ENCODE measurements at places on chromosomes 1 and 21.

- no peak for DNase-seq
Measured at GRCh38 chr1:162904579-162904978, 43.6 kb upstream of the CCDC190 start.

- no peak for DNase-seq
Measured at GRCh38 chr1:197029749-197030148, 37.3 kb downstream of the F13B start.

DNA sequence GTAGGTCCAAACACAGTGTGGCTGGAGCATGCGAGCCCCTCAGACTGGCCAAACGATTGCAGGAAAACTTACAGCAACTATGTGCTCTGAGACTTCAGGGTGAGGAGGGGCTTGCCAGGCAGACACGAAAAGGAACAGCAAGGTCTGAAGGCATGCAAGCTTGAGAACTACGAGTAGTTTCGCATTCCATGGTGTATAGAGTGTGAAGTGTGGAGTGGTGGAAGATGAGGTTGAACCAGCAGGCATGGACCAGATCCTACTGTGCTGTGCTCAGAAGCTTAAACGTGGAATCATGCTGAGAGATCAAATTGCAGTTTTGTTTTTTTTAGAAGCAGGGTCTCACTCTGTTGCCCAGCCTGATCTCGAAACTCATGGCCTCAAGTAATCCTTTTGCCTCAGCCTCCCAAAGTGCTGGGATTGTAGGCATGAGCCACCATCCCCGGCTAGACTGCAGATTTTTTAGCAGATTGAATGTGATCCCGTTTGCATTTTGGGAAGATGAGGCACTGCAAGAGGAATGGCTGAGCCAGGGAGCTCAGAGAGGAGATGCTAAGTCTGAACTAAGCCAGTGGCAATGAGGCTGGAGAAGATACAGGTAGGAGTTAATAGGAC is 5.1 kb upstream of the TFAP2E start:
- DNase-seq: no peak

DNA sequence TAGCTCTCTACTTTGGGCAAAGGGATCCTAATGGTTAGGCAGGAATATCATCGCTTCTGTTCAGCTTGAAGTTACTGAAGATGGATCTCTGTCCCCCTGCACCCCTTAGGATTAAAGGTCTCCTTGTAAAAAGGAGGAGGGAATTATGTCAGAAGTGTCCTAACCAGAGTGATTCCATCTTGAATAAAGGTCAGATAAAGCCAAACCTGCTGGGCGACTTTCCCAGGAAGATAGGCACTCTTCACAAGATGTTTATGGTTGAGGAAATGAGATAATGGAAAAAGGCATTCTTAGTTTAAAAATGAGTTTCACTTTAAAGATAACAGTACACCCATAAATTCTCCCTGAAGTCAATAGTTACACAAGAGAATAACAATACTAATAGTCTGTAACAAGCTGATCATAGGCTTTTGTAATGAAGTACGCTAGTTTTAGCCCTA is 1.7 kb upstream of the NENF start:
- DNase-seq: no peak

- no peak for DNase-seq
Measured at GRCh38 chr1:244897476-244898254, 33.3 kb upstream of the HNRNPU start.

DNA sequence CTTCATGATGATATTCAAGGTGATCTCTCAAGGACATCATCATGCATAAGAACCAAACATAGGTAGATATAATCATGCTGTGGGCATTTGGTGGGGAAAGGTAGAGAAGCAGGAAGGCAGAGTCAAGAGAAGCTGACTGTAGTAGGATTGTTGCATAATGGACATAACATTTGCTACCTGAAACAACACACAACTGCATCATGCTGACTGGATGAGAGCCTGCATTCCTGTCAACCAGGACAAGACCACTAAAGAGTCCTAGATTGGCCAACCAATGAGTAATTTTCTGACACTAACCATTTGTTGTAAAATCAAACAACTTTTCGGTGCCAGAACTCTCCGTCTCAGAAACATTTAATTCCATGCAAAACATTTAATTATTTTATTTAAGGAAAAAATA is 377.2 kb downstream of the PLPP3 start:
- DNase-seq: no peak

GRCh38 chr1:7145947-7146346 is 360.7 kb downstream of the CAMTA1 start:
- no peak for DNase-seq

DNA sequence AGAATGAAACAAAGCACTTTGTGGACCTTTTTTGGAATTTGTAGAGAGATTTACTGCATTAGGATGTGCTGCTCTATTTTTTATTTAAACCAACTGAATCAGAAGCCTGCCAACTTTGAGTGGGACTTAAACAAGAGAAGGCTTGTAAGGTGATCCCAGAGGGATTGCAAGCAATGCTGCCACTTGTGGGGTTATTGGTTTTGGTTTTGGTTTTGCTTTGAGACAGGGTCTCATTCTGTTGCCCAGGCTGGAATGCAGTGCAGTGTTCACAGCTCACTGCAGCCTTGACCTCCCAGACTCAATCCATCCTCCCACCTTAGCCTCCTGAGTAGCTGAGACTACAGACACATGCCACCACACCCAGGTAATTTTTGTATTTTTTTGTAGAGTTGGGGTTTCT is 32.2 kb upstream of the GNG5 start:
- DNase-seq: no peak

DNA sequence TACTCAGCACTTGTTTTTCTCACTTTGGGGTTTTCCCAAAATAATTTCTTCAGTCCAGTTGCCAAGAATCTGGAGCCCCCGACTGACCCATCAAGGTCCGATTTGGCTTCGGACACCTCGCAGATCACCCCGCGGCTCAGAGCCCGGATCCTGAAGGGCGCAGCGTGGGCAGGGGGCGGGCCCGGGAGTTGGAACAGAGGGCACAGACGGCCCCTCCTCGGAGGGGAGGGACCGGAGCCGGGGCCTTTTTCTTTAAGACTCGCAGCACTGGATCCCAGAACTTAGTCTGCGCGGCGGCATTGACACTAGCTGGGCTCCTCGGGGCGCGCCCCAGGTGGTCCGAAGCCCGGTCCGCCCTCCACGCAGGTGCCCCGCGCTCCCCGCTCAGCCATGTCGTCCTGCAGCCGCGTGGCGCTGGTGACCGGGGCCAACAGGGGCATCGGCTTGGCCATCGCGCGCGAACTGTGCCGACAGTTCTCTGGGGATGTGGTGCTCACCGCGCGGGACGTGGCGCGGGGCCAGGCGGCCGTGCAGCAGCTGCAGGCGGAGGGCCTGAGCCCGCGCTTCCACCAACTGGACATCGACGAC is at the start of gene CBR3:
TSS of gene CBR3 (plus strand) at position 277 of the 588 bp plus-strand sequence. CDS start at position 391, 114 bp downstream.
- peak; percentile 80 for DNase-seq

GRCh38 chr1:229886636-229887035 is 180.4 kb upstream of the GALNT2 start:
- no peak for DNase-seq

DNA sequence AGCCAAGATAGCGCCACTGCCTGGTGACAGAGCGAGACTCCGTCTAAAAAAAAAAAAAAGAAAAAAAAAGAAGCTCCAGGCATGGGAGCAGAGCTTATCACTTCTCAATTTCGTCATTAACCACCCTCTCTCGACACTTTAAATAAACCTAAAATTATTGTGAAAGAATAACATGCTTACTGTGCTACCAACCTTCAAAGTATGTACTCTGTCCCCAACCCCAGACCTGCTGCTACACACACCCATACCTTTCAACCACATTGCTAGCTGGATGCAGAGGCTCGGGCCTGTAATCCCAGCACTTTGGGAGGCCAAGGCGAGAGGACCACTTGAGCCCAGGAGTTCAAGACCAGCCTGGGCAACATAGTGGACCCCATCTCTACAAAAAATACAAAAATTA is 38.7 kb downstream of the GNPAT start:
- DNase-seq: no peak

DNA sequence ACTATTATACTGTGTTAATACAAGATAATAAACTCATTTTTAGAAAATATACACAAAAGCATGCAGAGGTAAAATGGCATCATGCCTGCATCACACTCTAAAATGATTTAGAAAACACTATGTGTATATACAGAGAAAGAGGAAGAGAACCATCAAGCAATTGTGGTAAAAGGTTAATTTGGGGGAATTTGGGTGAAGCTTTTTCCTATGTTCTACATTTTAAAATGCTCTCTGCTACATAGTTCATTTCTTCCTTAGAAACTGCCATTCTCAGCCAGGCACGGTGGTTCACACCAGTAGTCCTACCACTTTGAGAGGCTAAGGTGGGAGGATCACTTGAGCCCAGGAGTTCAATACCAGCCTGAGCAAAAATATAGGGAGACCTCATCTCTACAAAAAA is 44.1 kb downstream of the GON4L start:
- no peak for DNase-seq

GRCh38 chr1:28751315-28752060 is 14.7 kb downstream of the YTHDF2 start:
- no peak for DNase-seq

GRCh38 chr1:58290685-58291372 is 255.7 kb downstream of the OMA1 start:
- DNase-seq: no peak

GRCh38 chr1:109620841-109621286 is 1.2 kb downstream of the AMPD2 start:
- DNase-seq: peak; percentile 98

DNA sequence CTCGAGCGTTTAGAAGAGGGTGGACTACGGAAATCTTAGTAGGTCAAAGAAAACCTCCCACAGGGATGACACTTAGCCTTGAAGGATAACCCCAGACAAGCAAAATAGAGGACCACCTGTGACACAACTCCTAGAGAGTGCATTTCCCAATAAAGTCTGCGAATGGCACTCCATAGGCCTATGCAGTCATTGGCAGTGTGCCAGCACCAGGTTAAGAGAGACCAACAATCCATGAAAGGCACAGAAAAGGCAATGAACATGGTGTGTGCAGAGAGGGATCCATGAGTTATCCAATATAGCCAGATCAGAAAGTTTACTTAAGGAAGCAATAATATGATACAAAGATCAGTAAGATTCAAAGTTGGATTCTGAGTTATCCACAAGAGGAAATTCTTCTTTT is 45.2 kb upstream of the FMO2 start:
- no peak for DNase-seq

GRCh38 chr21:27035791-27036190 is 68.9 kb upstream of the ADAMTS5 start:
- no peak for DNase-seq

GRCh38 chr1:201593200-201593921 is 54.4 kb downstream of the NAV1 start:
- DNase-seq: no peak

GRCh38 chr1:224264321-224264720 is 65.7 kb downstream of the NVL start:
- no peak for DNase-seq

DNA sequence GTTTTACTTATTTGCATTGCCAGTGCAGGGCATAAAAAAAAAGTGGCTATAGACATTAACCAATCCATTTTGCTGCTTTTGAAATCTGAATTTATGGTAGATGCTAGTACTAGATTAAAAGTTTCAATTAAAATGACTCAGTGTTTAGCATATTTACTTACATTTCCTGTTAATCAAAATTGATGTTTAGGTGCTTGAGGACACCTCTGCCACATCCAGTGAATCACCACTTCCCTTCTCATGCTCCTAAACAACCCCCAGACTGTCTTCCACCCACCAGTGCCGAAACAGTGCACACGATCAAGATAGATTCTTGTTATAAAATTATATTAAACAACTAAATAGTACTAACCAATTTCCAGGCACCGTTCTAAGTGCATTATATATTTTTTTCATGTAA is 32.7 kb downstream of the HSD17B7 start:
- no peak for DNase-seq

DNA sequence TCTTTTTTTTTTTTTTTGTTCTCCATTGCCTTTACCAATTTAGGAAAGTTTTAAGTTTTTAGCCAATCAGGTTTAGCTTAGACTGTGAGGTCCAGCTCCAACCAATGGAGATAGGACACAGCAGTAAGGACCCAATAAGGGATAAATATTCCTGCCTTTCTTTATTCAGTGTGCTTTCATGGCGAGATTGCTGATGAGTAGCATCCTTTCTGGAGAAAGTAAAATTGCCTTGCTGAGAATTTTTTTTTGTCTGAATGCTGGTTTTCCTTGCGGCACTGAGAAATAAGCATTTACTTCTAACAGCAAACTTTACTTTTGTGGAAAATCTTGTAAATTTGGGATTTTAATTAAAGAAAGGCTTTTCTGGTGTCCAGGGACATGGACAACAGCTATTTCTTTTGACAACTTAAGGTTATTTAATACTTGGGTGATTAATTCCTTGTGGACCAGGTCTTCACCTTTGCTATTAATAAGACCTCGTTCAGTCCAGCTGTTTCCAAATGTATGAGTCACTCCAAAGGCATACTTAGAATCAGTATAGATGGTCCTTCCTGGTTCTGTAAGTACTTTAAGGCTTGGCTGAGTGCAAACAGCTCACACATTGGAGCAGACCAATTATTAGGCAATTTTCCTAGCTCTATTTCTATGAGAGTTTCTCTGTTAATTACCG is 54.1 kb downstream of the SERINC2 start:
- no peak for DNase-seq

- DNase-seq: no peak
Measured at GRCh38 chr1:117178756-117179155, 32.0 kb downstream of the VTCN1 start.

- DNase-seq: no peak
Measured at GRCh38 chr1:180080439-180080838, 74.2 kb upstream of the QSOX1 start.

GRCh38 chr1:62046927-62047326 is 147.7 kb upstream of the L1TD1 start:
- no peak for DNase-seq

- no peak for DNase-seq
Measured at GRCh38 chr1:36705629-36706028, 222.9 kb upstream of the CSF3R start.

DNA sequence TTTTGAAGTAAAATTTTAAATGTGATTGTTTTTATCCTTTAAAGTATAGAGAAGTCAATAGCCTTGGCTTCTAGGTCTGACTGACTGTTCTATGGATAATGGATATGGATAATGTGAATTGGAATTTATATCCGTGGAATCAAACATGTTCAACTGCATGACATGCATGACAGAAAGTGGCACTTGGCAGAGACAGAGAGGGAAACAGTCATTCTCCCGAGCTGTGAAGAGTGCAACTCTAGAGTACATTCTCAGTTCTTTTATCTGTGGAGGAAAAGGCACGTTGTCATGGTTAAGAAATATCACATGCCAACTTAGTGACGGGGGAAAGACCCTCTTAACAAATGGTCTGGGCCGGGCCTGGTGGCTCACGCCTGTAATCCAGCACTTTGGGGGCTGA is 67.0 kb downstream of the KIF26B start:
- no peak for DNase-seq

DNA sequence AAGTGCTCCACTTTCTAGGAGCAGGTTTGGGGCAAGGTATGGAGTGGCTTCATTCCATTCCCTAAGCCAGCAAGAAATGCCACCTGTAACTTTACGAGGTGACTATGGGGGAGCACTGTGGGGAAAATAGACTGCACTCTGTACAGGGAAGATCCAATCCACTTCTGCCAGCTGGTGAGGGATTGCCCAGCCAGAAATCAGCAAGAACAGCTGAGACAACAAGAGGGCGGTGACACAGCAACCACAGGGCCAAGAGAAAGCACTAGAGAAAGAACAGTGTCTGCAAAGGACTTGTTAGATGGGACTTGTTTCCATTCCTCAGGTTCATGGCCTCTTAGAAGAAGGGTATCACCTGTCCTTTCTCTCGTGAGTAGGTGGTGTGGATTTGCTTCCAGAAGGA is 19.6 kb downstream of the CAPN8 start:
- DNase-seq: no peak

All from activated CD4-positive, alpha-beta T cell treated with anti-CD3 and anti-CD28 coated beads, Interleukin-2, amount 50 U/mL, for 48 hours (primary cell).